ENCODE measurements at places on chromosomes 5 and 9.

GRCh38 chr9:38009035-38009501, 60.0 kb downstream of the SHB start:
- peak; percentile 35 for DNase-seq

DNA sequence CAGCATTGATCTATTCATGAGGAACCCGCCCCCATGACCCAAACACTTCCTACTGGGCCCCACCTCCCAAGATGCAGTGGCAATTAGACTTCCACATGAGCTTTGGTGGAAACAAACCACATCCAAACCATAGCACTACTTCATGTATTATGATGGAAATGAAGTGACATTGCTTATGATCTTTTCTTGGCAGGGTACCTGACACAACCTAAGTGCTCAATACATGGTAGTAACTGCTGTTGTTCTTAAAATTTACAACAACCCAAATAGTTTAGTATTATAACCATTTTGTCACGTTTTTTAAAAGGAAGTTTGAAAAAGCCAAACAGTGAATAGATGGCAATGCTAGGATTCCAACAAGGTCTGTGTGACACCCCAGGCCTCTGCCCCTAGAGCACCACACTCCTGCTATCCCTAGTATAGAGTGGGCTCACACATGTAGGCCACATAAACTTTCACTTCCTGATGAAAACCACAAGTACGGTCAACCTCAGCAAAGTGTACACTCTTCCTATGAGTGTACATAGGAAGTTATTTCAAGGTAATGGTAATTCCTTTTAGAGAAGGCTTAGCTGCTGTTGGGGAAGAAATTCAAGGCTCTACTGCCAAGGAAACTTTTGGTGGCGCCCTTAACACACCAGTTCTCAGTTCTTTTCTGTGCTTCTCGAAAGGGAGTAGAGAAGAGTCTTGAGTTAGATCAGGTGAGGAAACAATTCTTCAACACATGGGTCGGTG, 97.6 kb downstream of the ARSB start:
- no peak for DNase-seq

DNA sequence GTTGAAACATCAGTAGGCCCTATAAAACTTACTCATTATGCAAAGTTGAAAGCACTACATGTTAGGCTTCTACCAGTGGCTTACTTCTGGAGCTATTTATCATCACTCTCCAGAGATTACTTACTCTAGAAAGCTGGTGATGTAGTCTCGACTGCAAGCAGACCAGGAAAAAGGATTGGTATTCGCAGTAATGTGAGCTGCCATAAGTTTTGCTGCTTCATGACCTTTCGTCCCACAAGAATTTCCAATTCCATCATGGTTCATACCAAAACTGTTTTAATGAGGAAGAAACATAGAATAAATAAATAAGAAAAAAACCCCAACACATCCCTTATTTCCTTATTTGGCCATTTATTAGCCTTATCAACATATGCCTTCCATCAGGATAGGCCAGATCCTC, 181.9 kb downstream of the ADAMTS6 start:
- peak; percentile 46 for DNase-seq

DNA sequence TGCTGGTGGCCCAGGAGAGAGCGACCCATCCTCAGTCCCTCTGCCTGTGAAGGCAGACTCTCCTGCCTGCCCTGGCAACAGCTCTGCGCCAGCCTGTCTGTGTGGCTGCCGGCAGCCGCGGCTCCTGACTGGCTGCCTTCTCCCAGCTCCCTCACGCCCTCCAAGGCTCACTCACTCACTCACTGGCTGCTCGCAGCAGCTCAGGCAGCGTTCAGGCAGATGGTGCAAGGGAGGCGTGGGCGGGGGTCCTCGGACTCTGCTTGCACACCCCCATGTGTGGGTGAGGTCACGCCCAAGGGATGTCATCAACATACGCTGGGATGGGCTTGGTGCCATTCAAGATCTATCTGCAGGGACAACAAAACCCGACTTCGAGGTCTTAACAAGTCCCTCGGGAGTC, 66.7 kb downstream of the DAB2IP start:
- DNase-seq: no peak

DNA sequence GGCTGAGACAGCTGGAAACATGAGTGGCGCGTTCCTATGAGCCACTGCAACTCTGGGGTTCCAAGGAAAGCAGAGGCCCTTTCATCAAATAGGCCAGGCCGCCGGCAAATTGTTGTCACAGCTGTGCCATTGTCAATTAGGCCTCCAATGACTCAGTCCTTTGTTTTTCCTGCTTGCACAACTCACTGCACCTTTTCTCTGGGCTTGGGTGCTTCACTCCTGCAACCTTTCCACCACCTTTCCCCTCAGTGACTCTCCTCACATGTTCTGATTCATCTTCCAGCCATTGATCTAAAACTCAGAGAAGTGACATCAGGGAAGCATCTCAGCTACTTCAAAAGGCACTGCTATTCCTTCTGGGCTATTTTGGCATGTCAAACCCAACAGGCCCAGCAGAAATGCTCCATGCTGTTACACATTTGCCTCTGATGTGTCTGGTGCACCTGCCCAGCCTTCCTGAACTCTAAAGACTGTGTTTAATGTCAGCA, 653.7 kb downstream of the NR2F1-AS1 start:
- peak; percentile 12 for DNase-seq

GRCh38 chr9:130030651-130031127, 12.3 kb downstream of the FNBP1 start:
- DNase-seq: no peak

- no peak for DNase-seq
These were observed 4.9 kb downstream of the NADK2 start for GRCh38 chr5:36236801-36237200.

DNA sequence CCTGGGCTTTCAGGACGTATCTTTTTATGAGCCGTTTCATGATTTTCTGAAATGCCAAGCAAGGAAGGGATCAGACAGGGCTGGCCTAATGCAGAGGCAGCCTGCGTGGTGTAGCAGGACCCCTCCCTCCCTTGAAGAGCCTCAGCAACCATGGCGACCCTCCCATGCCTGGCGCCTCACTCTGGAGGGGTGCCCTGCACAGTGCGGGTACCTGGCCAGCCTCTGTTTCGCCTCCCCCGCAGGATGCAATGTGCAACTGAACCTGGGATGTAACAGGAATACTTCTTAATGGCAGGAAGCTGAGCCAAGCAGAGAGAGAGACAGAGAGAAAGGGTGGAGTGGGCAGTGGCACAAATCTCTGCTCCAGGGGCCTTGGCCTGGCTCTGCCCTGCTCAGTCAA, 23.3 kb upstream of the SMIM32 start:
- no peak for DNase-seq

DNA sequence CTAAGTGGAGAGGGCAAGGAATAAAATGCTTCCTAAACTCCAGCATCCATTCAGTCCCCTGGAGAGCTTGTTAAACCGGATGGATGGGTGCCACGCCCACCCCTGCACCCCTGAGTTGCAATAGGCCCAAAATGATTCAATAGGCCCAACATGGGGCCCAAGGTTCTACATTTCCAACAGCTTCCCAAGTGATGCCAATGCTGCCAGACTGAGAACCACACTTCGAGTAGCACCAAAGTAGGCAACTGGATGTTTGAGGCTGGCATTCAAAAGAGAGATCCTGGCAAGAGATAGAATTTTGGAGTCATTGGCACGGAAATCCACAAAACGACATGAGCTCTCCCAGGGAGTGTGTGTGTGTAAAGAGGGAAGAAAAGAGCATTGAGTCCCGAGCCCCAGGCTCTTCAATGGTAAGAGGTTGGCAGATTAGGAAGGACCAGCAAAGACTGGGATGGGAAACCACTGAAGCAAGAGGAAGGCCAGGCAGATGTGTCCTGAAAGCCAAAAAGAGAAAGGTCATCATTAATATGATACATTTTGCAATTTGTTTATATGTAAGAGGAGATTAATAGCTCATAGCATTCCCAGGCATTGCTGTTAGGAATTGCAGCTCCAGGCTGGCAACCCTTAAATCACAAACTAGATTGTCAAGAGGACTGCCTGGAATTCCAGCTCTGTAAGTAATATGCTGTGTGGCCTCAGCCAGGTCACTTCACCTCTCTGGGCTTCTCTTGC, 130.6 kb downstream of the KCNIP1 start:
- DNase-seq: no peak

GRCh38 chr5:174374206-174374605, 328.7 kb downstream of the NSG2 start:
- no peak for DNase-seq

DNA sequence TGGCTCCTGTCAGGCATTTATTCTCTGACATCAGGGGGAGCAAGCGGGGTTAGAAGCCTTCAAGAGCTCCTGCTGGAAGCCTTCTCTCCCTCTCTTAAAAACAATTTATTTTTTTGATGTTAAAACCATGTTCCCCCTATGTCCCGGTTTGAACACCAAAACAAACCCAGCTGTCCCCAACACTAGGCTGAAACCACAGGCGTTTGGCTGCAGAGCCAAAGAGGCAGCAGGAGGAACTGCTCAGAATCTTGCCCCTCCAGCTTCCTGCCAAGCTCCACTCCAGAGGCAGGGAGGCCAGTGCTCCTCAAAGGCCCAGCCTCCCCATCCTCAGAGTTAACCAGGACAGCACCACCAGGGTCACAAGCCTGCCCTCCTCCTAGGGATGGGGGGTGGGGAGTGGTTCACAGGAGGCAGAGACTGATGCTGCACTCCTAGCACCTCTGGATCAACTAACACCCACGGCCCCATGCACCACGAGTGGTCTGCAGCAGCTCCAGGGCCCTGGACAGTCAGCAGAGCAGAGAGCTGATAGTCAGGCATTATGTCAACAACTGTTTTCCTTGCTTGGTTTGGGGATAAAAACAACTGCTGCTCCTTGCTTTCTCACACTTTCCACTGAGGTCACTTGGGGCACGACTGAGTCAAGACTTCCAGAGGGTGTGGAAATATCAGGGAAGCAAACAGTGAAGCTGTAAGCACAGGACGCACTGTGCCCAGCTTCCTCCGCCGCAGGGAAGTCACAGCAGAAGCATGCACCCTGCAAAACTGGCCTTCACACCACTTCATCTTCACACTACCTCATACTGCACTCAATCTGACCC, 96.5 kb upstream of the ADRA1B start:
- DNase-seq: peak; percentile 45

DNA sequence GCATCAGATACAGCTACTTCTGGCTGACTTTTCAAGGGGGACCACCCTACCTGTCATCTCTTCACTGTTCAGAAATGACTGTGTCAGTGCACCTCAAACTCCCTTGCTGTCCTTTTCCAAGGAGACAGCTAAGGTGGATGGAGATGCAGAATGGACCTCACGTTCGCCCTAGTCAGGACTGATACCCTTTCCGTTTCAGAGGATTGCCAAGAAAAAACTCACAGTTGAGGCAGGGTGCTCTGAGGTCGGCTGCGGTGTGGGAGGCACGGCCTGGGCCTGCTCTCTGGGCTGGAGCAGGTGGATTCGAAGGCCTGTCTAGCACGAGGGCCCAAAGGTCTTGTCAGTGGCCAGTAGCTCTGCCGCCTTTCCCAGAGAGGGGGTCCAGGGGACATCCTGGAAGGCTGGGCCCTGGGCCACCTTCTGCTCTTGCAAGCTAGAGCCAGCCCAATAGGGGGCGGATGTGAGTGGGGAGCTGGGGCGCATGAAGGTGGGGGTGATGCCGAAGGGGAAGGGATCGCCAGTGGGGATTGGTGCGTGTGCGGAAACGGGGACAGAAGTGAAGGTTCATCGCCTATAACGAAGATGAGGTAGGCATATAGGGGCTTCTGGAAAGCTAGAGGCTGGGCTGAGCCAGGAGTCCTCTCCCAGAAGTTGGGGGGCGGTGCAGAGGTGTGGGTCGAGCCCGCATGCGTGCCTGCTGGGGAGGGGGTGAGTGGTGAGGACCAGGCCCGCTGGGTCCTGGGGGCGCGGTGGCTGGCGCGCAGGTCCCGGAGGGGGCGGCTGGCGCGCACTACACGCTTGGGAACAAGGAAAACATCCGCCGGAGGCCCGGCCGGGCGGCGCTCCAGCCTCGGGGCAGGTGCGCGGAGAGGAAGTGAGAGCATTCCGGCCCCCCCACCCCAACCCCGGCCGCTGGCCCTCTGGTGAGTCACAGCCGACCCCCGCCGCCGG, 2.5 kb upstream of the MSMP start:
- peak; percentile 67 for DNase-seq

- peak; percentile 15 for DNase-seq
These were observed 1.3 kb downstream of the CD74 start for GRCh38 chr5:150411245-150411979.

GRCh38 chr9:38103340-38103739, 34.3 kb upstream of the SHB start:
- no peak for DNase-seq

DNA sequence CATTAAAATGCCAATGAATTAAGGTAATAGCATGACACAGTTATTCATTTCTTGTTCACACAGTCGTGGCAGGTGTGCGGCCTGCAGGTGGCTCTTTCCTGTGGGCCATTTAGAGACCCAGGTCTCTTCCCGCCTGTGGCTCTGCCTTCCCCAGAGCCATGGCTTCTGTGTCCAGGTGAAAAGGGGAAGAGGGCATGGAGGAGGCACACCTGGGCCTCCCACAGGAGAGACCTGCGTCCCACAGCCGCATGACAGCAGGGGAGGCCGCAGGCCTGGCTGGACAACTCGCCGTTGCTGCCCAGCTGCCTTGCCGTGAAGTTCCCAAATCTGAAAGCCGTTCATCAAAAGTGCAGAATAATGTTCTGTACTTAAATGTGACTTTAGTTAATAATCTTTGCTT, 14.4 kb upstream of the PLEKHG4B start:
- DNase-seq: no peak

DNA sequence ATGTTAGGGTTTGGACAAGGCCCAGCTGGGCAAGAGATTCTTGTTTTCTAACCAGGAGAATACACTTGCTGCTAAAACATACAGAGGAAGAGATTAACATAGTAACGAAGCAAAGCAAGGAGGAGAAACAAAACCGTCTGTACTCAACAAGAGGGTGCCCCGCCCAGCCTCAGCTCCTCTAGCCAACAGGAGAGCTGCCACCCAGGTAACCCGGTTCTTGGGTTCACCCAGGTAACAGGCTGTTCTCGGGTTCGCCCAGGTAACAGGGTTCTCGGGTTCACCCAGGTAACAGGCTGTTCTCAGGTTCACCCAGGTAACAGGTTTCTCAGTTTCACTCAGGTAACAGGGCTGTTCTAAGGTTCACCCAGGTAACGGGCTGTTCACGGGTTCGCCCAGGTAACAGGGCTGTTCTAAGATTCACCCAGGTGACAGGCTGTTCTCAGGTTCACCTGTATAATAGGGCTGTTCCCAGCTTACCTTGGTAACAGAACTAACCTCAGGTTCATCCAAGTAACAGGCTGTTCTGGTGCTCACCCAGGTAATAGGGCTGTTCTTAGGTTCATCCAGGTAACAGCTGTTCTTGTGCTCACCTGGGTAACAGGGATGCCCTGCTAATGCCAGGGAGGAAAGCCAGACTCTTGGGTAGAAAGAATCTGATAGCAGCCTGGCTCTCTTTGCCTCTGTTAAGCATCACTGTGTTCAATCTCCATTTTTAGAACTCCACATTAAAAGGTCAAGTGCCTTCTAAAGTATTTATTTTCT, 271.6 kb downstream of the SYK start:
- DNase-seq: no peak
